Activated T-cell treated with anti-CD3 and anti-CD28 coated beads for 48 hours (primary cell): ENCODE measurements at places on chromosomes 6 and 20.

- DNase-seq, result no peak
Measured at GRCh38 chr20:16520154-16520553, 53.1 kb downstream of the KIF16B start.

DNA sequence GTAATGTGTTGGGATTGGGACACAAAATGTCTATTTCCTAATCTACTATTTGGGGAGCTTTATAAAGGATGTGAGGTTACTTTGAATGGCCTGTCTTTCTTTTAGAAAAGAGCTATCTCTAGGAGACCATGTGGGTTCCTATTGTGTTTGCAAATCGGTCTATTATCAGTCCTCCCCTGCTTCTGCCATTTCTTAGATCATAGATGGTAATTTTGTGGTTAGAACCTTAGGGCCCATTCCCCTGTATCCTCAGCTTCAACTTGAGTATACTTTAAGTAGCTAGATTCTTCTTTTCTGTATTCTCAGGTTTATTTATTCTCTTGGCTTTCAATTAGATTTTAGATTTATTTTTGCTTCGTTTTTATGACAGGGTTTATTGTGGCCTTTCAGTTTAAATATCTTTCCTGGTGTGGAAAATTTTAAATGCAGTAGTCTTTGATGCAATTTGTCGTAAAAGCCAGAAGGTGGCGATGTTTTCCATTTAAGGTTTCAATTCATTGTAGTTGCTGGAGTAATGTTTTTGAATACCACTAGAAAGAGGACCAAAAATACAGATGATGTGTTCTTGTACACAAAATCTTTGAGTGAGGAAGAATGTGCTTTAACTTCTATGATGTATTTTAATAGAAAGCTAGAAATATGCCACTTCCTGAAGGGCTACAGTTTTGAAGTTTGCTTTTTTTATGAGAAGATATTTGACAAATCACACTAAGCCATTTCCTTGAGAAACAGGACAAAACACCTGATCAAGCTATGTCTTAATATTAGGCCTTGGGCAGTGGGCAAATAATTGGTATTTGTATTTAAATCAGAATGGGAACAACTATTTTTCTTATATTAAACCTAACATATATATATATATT is 20.3 kb downstream of the TBPL1 start:
- DNase-seq, result no peak

GRCh38 chr6:6545616-6546317 is 42.8 kb upstream of the LY86 start:
- no peak for DNase-seq

- no peak for DNase-seq
Measured at GRCh38 chr6:161639772-161640171, 365.9 kb upstream of the AGPAT4 start.

GRCh38 chr20:7392542-7393206 is 547.6 kb downstream of the HAO1 start:
- no peak for DNase-seq
